ENCODE measurements at places on chromosomes 6 and 20. TPM values are rescaled to one million over a fixed set of nuclear protein-coding genes. Genes with fewer than 3 reads are reported as not detected.

The LY6G6D gene
- not detected for total RNA-seq

The EYS gene
- not detected for total RNA-seq

The SH3BGRL2 gene
- 1.2 TPM for total RNA-seq

The HS3ST5 gene
- total RNA-seq, result not detected

DNA sequence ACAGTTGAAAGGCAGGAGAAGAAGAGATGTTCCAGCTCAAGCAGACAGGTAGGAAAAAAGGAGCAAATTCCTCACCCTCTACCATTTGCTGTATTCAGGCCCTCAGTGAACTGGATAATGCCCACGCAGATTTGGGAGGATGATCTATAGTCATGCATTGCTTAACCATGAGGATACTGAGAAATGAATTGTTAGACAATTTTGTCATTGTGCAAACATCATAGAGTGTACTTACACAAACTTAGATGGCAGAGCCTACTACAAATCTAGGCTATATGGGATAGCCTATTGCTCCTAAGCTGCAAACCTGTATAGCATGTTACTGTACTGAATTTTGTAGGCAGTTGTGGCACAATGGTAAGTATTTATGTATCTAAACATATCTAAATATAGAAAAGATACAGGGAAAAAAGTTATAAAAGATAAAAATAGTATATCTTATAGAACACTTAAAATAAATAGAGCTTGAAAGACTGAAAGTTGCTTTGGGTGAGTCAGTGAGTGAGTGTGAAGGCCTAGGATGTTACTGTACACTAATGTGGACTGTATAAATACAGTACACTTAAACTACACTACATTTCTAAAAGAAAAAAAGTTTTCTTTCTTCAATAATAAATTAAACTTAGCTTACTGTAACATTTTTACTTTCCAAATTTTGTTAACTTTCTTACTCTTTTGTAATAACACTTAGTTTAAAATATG, 672.3 kb downstream of the UTRN start:
- no peaks in the 10 kb centered on the region for H3K27me3 ChIP-seq
- no peak overlapping the region for H3K4me3 ChIP-seq
- no peaks in the 10 kb centered on the region for H3K4me1 ChIP-seq
- H3K36me3 ChIP-seq, result no peaks in the 10 kb centered on the region
- DNase-seq, result no peak

- H3K4me1 ChIP-seq, result no peaks in the 10 kb centered on the region
- no peak overlapping the region for H3K27ac ChIP-seq
- no peaks in the 10 kb centered on the region for H3K27me3 ChIP-seq
- H3K4me3 ChIP-seq, result no peak overlapping the region
Observed at GRCh38 chr6:163232015-163232523, 182.4 kb upstream of the QKI start.

DNA sequence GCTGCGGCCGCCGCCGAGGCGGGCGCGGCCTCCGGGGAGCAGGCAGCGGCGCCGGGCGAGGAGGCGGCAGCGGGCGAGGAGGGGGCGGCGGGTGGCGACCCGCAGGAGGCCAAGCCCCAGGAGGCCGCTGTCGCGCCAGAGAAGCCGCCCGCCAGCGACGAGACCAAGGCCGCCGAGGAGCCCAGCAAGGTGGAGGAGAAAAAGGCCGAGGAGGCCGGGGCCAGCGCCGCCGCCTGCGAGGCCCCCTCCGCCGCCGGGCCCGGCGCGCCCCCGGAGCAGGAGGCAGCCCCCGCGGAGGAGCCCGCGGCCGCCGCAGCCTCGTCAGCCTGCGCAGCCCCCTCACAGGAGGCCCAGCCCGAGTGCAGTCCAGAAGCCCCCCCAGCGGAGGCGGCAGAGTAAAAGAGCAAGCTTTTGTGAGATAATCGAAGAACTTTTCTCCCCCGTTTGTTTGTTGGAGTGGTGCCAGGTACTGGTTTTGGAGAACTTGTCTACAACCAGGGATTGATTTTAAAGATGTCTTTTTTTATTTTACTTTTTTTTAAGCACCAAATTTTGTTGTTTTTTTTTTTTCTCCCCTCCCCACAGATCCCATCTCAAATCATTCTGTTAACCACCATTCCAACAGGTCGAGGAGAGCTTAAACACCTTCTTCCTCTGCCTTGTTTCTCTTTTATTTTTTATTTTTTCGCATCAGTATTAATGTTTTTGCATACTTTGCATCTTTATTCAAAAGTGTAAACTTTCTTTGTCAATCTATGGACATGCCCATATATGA, 3.2 kb downstream of the MARCKS start:
- H3K4me1 ChIP-seq, result peaks cover 13% of the 10 kb centered on the region
- H3K4me3 ChIP-seq, result peak overlapping the region; percentile 15
- H3K36me3 ChIP-seq, result no peaks in the 10 kb centered on the region
- H3K27me3 ChIP-seq, result peaks cover 37% of the 10 kb centered on the region

GRCh38 chr6:190596-191395, 101.5 kb upstream of the DUSP22 start:
- H3K36me3 ChIP-seq, result no peaks in the 10 kb centered on the region
- peak overlapping the region; percentile 74 for H3K27ac ChIP-seq
- DNase-seq, result no peak
- peaks cover 44% of the 10 kb centered on the region for H3K4me1 ChIP-seq

GRCh38 chr6:72748759-72749158, 126.9 kb downstream of the KCNQ5 start:
- no peak overlapping the region for H3K4me3 ChIP-seq
- H3K27ac ChIP-seq, result no peak overlapping the region
- H3K4me1 ChIP-seq, result peaks cover 2% of the 10 kb centered on the region
- no peak for DNase-seq
- no peaks in the 10 kb centered on the region for H3K27me3 ChIP-seq

GRCh38 chr6:137282254-137282653, 63.1 kb upstream of the IFNGR1 start:
- H3K4me3 ChIP-seq, result no peak overlapping the region
- H3K27me3 ChIP-seq, result peaks cover 9% of the 10 kb centered on the region
- H3K4me1 ChIP-seq, result peaks cover 3% of the 10 kb centered on the region
- no peak for DNase-seq
- H3K36me3 ChIP-seq, result no peaks in the 10 kb centered on the region
- H3K27ac ChIP-seq, result no peak overlapping the region

DNA sequence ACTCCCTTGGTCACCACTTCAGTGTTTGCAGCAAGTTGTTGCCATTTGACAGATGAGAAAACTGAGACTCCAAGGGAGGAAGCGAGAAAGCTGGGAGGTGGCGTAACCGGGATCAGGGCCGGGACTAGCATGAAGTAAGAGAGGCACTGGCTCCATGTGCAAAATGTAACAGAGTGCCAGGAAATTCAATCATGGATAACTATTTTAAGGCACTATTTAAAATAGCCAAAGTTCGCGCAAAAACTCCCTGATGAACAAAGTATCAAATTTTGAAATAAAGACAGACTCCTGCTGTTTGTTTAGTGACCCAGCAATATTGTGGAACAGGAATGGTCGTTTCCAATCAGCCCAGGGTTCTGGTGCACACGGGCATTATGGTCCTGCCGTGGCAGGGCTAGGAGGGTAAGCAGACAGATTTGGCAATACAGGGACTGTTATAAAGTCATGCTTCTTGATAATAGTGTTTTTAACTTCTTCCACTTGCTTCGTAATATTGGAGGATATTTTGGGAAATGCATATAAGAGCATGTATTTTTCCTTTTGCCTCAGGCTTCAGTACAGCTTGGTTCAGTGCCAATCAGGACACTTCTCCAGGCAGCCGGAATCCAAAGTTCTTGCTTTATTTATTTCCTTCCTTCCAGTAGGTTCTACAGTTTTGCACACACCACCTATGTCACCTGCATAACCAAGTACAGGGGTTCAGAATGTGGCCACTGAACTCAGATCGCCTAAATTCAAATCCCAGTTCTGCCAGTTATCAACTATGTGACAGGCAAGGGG, 141.6 kb downstream of the EYA2 start:
- H3K27ac ChIP-seq, result no peak overlapping the region
- DNase-seq, result no peak

DNA sequence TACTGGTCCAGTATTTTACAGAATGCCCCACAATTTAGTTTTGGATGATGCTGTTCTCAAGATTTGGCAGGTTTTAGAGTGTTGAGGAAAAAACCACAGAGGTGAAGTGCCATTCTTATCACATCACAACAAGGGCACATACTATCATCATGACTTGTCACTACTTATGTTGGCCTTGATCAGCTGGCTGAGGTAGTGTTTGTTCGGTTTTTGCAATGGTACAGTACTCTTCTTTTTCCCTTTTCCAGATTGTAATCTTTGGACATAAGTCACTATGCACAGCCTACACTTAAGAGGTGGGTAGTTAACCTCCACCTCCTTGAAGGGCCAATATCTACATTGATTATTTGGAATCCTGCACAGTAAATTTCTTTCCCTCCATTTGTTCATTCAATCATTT, 8.8 kb downstream of the TENT5A start:
- no peaks in the 10 kb centered on the region for H3K27me3 ChIP-seq
- no peak overlapping the region for H3K27ac ChIP-seq
- no peak for DNase-seq
- no peak overlapping the region for H3K4me3 ChIP-seq
- H3K4me1 ChIP-seq, result peaks cover 2% of the 10 kb centered on the region
- H3K36me3 ChIP-seq, result peaks cover 1% of the 10 kb centered on the region

- no peak overlapping the region for H3K4me3 ChIP-seq
- no peaks in the 10 kb centered on the region for H3K36me3 ChIP-seq
Observed at GRCh38 chr6:84687431-84687830, 77.0 kb downstream of the TBX18 start.

- no peaks in the 10 kb centered on the region for H3K36me3 ChIP-seq
- H3K27ac ChIP-seq, result no peak overlapping the region
- peaks cover 7% of the 10 kb centered on the region for H3K27me3 ChIP-seq
- DNase-seq, result no peak
- no peaks in the 10 kb centered on the region for H3K4me1 ChIP-seq
Observed at GRCh38 chr20:577167-577791, 32.8 kb downstream of the TCF15 start.

DNA sequence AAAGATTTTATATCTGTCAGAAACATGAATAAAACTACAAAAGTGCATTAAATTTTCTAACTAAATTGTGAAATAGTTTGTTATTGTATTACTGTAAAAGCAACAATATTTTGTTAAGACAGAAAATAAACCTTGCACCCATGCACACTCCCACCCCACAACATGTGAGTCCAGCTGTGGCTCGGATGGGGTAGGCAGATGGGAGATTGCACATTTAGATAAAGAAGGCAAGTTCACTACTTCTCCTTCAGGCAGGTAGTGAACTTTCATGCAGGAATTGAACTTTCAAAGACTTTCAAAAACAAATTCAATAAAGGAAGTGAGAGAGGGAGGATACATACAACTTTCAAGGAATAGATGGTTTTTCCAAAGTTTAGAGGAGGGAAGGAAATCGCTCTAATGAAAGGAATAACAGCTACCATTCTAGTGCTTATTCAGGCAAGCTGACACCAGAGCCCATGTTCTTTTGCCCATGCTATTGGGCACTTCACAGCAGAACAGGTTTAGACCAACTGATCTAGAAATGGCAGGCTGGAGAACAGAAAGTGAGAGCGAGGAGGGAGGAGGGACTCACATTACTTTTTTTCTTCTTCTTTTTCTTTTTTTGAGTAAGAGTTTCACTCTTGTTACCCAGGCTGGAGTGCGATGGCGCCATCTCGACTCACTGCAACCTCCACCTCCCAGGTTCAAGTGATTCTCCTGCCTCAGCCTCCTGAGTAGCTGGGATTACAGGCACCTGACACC, 28.5 kb downstream of the SF3B5 start:
- no peak overlapping the region for H3K27ac ChIP-seq
- no peak overlapping the region for H3K4me3 ChIP-seq
- peaks cover 35% of the 10 kb centered on the region for H3K4me1 ChIP-seq
- DNase-seq, result no peak
- peaks cover 7% of the 10 kb centered on the region for H3K27me3 ChIP-seq

GRCh38 chr20:4829514-4830215, 108.0 kb downstream of the PRND start:
- H3K4me1 ChIP-seq, result peaks cover 1% of the 10 kb centered on the region
- DNase-seq, result no peak
- H3K27ac ChIP-seq, result no peak overlapping the region
- peaks cover 2% of the 10 kb centered on the region for H3K27me3 ChIP-seq
- H3K4me3 ChIP-seq, result no peak overlapping the region

- H3K4me1 ChIP-seq, result peaks cover under 1% of the 10 kb centered on the region
- no peak within 1 kb of the TSS for H3K27ac ChIP-seq
- H3K4me3 ChIP-seq, result no peak within 1 kb of the TSS
- H3K27me3 ChIP-seq, result peaks cover 67% of the 10 kb centered on the region
- DNase-seq, result no peak
Observed at GRCh38 chr6:52186075-52186474, at the start of gene IL17A. TSS of gene IL17A (plus strand) at chr6:52186375. CDS start at chr6:52186432, 57 bp downstream.

Data from activated naive CD8-positive, alpha-beta T cell treated with anti-CD3 and anti-CD28 coated beads, Interleukin-2, amount 10 ng/mL, durations not matched to agents 7 days and 5 days (primary cell).